ENCODE measurements at places on chromosomes 16 and 17.
A peak's percentile ranks its signal among the peaks of the same experiment; 100 is the strongest.

DNA sequence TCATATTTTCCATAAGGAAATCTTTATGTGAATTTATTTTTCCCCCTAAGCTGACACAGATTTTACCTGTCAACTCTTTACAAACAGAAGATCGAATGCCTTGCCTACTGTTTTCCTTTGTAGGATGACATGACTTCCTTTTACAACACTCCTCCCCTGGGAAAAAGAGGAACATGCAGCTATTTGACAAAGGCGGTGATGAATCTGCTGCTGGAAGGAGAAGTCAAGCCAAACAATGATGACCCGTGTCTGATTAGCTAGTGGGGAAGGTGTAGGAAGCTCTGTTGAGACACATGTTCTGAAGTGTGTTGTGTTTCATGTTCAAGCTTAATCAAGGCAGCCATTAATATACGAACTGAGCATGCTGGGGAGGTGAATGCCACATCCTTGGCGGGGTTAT, 238.0 kb downstream of the PHKB start:
- DNase-seq, result no peak

DNA sequence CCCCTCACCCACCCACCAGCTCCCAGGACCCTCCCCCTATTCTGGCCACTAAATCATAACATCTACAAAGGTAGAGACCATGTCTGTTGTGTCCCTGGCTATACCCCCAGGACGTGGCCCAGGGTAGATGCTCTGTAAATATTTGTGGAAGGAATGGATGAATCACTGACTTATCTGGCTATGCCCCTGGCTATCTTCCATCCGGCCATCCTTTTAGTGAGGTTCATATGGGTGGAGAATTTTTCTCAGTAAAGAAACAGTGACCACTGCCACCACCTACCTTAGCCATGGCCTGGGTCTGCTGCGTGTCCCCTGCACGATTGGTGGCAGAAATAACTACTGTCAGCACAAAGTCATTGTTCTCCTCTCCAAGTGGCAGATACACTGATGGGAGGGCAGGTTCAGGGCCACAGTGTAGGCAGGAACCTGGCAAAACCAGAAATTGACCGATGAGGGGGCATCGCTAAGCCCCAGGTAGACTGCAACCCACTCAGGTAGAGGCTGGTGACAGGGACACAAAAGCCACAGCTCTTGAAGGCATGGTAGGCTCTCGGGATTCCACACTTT, 63.1 kb upstream of the BCO1 start:
- no peak for DNase-seq

- DNase-seq, result no peak
Observed at GRCh38 chr17:54980375-54980774, 11.8 kb downstream of the STXBP4 start.

- no peak for DNase-seq
Observed at GRCh38 chr17:74831444-74832146, 28.1 kb downstream of the GRIN2C start.

DNA sequence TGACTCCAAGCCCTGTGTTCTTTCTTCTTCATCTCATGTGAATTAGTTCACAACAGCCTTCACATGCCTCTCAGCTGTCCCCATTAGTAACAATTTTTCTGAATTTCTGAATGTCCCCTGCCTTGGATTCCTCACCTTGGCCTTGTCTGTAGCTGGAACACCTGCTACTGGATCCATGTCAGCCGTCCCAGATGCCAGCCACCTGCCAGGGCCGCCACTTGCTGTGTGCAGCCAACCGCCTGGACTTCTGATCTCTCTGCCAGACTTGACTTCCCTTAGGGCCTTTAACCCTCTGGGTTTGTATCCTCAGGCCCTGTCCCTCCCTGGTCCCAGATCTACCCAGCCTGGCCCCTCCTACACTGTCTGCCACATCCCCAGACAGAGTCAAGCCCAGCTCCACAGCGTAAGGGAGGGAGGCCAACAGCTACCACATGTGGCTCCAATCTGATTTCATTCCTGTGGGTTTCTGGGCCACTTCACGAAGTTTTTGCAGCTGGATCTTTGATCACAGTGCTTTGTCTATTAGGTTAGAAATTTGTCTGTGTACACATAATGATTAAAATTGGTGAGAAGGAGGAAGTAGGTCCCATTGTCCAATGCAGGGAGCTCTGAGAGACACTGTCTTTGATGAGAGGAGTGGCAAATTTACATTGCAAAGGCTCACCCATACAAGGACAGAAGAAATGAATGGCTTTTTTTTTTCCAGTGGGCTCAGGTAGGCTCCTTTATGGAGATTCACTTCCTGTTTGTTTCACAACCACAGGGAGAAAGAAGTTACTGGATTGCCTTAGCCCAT, 15.3 kb downstream of the MPP2 start:
- no peak for DNase-seq

- DNase-seq, result peak; percentile 78
Observed at GRCh38 chr17:2025220-2025621, at the start of gene RTN4RL1. RTN4RL1 (minus strand) TSS chr17:2025334; CDS start chr17:2024865, 469 bp downstream.

All from mesendoderm (in vitro differentiated cells).